Thyroid gland (tissue), 4 donors: ENCODE measurements at places on chromosomes 4 and X. TPM values are rescaled to one million over a fixed set of nuclear protein-coding genes. Genes with fewer than 3 reads are reported as not detected.

Gene GAGE12E
- not detected for total RNA-seq

Gene FRMPD4
- not detected for total RNA-seq

Gene XAGE1A
- total RNA-seq: not detected

Gene CITED1
- total RNA-seq: 5.5 TPM

Gene FIP1L1
- total RNA-seq: 55.4 TPM

Gene MANBA
- total RNA-seq: 41.3 TPM

Gene SLC16A2
- total RNA-seq: 17.7 TPM

Gene DOK7
- 0.27 TPM for total RNA-seq

Gene ADH6
- not detected for total RNA-seq

Gene ZDHHC15
- 4.8 TPM for total RNA-seq

Gene CTAG1A
- not detected for total RNA-seq

Gene EDA
- total RNA-seq: 27.0 TPM

Gene STARD8
- 10.5 TPM for total RNA-seq

Gene TLL1
- total RNA-seq: 6.0 TPM

Gene CENPI
- total RNA-seq: 0.17 TPM

Gene GRK4
- 10.8 TPM for total RNA-seq

Gene FATE1
- total RNA-seq: not detected

Gene PAGE1
- total RNA-seq: not detected

Gene PDGFRA
- total RNA-seq: 42.3 TPM

Gene SPANXA2
- not detected for total RNA-seq

Gene MAGEE1
- total RNA-seq: 5.5 TPM

Gene MAGEA8
- total RNA-seq: not detected

Gene RAI2
- total RNA-seq: 12.2 TPM

Gene YY2
- total RNA-seq: 3.3 TPM

Gene GAB3
- total RNA-seq: 10.2 TPM

Gene PAGE2
- not detected for total RNA-seq

Gene IL9R
- 0.40 TPM for total RNA-seq

Gene STPG2
- 2.8 TPM for total RNA-seq

Gene GPR34
- 3.4 TPM for total RNA-seq

Gene COX18
- 22.3 TPM for total RNA-seq

Gene TBC1D8B
- 25.3 TPM for total RNA-seq
